Colonic mucosa (tissue), 4 donors: ENCODE measurements at places on chromosomes 16 and 17. TPM values are rescaled to one million over a fixed set of nuclear protein-coding genes. Genes with fewer than 3 reads are reported as not detected.

Gene CLEC18B
- total RNA-seq: 1.6 TPM

Gene ARL5C
- not detected for total RNA-seq

Gene TEX14
- not detected for total RNA-seq

Gene MYH1
- total RNA-seq: not detected

Gene DLX3
- not detected for total RNA-seq

Gene ATXN7L3
- total RNA-seq: 65.9 TPM

Gene KRTAP9-8
- total RNA-seq: not detected

Gene CACNA1G
- total RNA-seq: 0.07 TPM

Gene KRTAP1-1
- total RNA-seq: not detected

Gene TGFB1I1
- total RNA-seq: 10.9 TPM

Gene SUZ12
- total RNA-seq: 27.7 TPM

Gene SPNS2
- 17.4 TPM for total RNA-seq

Gene ATPAF2
- 44.5 TPM for total RNA-seq
